ENCODE measurements at places on chromosomes 6 and 20.

- DNase-seq: no peak
Measured at GRCh38 chr6:112054555-112055190, 769 bp downstream of the CCN6 start.

GRCh38 chr20:5096463-5096862, 23.3 kb downstream of the PCNA start:
- DNase-seq: no peak

GRCh38 chr6:137978252-137978896, 111.3 kb downstream of the TNFAIP3 start:
- DNase-seq: no peak

DNA sequence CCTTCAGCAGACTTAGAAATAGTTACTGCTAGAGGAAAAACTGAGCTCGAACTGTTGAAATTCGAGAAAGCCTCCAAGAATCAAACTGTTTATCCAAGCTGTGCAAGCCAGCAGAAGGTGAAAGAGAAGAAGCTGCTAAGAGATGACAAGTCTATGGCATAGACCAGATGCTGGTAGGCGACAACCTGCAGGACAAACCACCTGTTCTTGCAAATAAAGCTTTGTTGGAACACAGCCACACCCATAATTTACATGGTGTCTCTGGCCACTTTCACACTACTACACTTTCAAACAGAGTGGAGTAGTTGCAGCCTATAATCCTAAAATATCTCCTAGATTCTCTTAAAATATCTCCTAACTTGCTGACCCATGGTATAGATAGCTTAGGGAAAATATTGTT, 33.3 kb downstream of the TNFRSF21 start:
- DNase-seq: no peak

- peak; percentile 77 for DNase-seq
Measured at GRCh38 chr6:118650582-118651281, 659 bp downstream of the CEP85L start.

GRCh38 chr6:120129228-120129627, 779.7 kb upstream of the MAN1A1 start:
- DNase-seq: no peak

DNA sequence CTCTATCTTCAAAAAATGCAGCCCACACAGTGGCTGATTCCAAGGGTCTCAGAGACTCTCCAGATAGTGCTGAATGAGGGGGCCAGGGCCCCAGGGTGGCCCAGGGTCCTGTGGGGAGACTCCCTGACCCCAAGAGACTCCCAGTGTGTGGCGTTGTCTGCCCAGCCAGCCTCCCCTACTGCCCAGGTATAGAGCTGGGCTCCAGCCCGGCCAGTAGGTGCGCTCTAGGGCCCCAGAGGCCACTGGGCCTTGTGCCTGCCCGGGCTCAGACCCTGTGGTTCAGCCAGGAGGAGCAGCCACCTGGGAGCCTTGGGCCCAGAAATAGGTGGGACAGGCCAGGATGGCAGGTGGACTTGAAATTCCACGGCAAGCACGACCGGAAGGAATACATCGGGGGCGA, 30.3 kb upstream of the GATA5 start:
- no peak for DNase-seq

GRCh38 chr6:82874867-82875266, 190.8 kb downstream of the UBE3D start:
- DNase-seq: no peak

- DNase-seq: no peak
Measured at GRCh38 chr20:46894579-46894958, at the start of gene EYA2. Gene EYA2, plus strand, starts transcription at chr20:46894843. Its CDS starts 95,168 bp downstream, at chr20:46990011.

GRCh38 chr20:588476-588875, 21.6 kb downstream of the TCF15 start:
- DNase-seq: no peak

- no peak for DNase-seq
Measured at GRCh38 chr20:51397137-51397536, 145.4 kb downstream of the NFATC2 start.

- no peak for DNase-seq
Measured at GRCh38 chr6:106910999-106911949, 63.3 kb downstream of the CD24 start.

DNA sequence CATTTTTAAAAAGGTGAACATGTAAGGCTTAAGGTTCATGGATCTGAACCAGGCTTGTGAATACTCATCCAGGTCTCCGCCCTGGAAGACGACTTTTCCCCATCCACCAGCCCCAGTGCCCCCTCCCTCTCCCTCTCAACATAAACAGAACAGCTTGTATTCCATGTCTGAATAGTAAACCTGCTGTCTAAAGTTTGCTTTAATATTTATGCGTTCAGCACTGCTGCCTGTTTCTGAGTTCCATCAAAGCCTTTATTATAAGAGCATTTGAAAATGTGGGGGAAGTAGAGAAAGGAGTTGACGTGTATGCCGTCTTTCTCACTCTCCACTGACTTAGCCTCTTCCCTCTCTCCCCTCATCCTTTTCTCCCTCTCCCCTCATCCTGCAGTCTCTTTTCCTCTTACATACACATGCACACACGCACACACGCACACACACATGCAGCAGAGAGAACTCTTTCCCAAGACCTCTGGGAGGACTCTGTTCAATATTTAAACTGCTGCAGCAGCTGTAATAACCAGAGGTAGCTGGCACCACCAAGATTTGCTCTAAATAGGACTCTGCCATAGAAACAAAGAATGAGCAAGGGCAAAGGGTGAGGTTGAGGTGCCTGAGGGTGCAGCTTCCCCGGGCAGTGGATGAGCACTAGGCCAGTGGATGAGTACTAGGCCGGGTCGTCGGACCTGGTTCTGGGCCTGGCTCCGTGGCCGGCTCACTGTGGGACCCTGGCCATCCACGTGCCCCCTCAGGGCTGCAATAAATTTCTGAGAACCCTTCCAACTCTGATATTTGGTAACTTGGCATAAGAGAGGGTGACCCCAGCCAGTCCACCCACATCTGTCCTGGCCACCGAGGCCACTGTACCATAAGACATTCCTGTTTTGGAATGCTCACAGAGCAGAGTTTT, 35.4 kb upstream of the VSTM2L start:
- DNase-seq: no peak

DNA sequence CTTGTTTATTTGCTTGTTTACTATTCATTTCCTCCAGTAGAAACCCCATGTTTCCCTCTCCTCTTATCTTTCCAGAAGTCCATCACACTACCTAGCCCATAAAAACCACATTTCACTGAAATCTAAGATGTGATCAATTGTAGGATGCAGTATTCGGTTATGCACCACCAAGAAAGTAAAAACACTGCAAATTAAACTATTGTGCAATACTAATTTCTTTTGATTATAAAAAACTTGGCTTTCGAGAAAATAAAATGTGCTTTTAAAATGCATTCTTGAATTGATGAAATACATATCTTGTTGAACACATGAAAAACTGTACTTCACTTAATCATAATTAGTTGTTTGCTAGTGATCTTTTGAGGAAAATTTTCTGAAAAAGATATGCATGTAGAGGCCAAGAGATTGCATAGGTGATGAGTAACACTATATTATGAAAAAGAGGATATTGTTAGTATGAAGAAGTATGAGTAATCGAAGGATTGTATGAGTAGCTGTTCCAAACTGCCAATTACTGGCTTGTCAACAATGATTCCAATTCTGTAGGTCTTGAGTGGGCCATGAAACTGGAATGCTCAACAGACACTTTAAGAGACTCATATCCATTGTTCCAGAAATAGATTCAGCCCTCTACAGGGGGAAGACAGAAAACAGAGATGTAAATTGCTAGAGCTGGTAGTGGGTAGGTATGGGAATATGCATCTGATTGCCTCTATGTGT, 79.7 kb downstream of the RNF217 start:
- no peak for DNase-seq

DNA sequence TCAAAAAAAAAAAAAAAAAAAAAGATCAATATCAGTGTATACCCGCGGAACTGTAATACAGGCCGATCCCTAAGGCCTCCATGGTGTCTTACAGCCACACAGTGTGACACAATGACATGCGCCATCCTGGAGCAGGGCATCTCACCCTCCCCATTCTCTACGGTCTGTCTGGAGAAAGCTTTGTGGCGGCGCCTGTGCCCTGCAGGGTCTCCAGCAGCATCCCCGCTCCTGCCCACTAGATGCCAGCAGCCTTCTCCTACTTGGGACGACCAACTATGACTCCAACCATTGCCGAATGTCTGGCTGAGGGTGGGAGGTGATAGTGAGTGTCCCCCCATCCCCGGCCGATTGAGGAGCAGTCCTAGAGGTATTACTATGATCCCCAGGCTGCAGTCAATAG, 558.8 kb upstream of the AGPAT4 start:
- DNase-seq: no peak

- no peak for DNase-seq
Measured at GRCh38 chr6:4295783-4296155, 160.4 kb upstream of the ECI2 start.

GRCh38 chr6:82142524-82142923, 105.0 kb downstream of the IBTK start:
- no peak for DNase-seq

GRCh38 chr6:80477591-80477990, 371.1 kb downstream of the BCKDHB start:
- no peak for DNase-seq

- no peak for DNase-seq
Measured at GRCh38 chr6:34521463-34522285, 34.5 kb downstream of the SPDEF start.

DNA sequence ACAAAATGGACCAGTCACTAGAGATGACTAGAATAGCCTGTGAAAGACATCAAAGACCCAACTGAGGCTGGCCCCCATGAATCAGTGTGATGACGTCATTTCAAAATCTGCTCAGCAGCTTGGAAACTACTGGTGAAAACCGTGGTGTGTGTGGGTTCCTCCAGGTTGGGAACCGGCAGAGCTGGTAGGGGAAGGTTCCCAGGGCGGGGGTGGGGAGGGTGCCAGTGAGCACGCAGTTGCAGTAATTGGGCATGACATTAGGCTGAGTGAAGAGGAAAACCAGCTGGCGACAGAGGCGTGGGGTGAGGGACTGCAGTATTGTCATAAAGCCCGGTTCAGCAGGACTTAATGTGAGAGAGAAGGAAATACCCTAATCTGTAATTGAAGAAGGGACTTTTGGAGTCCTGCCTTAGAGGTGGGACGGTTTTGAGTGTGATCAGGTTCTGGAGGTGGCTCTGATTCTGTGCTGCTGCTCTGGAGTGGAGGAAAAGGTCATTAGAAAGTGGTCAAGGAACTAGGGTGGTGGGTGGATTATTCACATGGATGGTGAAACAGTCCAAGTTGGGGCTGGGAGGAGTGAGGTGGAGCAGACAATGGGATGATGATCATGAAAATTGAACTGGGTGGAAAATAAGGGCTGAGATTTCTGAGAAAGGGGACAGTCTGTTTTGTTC, 52.0 kb upstream of the MTHFD1L start:
- DNase-seq: no peak

GRCh38 chr6:13283331-13283730, 45.0 kb downstream of the TBC1D7 start:
- no peak for DNase-seq

DNA sequence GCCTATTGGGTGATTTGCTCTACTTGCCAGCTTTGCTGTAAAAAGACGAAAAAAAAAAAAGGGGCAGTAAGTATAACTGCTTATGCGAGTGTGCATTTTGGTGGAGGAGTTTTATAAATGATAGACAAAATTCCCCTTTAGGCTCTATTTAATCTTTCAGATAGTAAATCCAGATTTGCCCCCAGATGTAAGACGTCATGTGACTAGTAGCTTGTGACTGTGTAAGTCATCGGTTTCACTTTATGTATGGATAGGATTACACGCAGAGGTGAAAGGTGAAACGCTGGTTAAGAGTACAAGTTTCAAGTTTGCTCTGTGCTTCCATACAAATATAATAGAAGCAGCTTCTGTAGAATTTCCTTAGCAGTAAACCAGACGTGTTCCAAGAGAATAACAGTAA, 7.9 kb downstream of the RAB32 start:
- DNase-seq: no peak

- no peak for DNase-seq
Measured at GRCh38 chr6:157258878-157259277, 64.4 kb downstream of the TMEM242 start.

DNA sequence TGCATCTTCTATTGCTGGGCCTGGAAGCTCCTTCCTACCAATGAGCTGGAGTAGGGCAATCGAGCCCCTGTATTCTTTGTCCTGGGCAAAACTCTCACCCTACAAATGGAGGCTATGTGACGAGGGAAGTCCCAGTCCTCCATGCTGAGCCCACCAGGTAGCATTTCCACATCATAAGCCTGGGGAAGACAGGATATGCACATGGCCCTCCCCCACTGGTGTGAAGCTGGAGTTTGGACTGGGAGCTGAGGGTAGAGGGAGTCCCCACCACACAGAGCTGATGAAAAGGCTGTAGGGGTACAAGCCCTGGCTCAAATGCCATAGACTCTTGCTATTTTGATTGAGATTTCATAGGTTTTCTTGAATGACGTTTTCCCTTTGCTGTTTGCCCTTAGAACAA, 99.5 kb upstream of the FOXC1 start:
- DNase-seq: no peak

GRCh38 chr20:61356196-61356595, 104.1 kb downstream of the CDH4 start:
- DNase-seq: no peak

DNA sequence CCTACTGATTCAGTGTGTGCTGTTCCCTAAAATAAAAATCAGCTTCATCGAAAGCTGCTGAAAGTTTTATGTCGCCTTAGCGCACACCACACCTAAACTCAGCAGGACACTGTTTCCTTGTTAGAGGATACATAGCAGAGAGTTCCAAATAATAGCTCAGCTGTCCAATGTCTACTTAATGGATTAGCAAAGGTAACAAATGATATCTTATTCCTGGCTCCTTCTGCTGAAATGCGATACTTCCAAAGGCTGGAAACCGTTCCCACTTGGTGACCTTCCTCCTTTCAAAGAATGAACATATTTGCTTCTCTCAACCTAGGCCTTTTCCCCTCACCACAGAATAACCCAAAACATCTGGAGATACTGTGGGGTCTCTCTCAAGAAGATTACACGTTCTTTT, 189.5 kb upstream of the GMDS start:
- no peak for DNase-seq

- no peak for DNase-seq
Measured at GRCh38 chr6:148157841-148158240, 184.8 kb upstream of the SASH1 start.

GRCh38 chr20:29740601-29740950, 1516.9 kb upstream of the DEFB115 start:
- DNase-seq: no peak

GRCh38 chr20:2610941-2611720, 41.3 kb upstream of the NOP56 start:
- no peak for DNase-seq

- DNase-seq: no peak
Measured at GRCh38 chr6:73941892-73942291, 245.9 kb downstream of the CD109 start.

GRCh38 chr6:48757661-48758060, 646.7 kb upstream of the PTCHD4 start:
- DNase-seq: no peak
